ENCODE measurements at places on chromosomes 6 and 20.

GRCh38 chr6:152441902-152442301 lies 195.3 kb downstream of the SYNE1 start:
- no peak overlapping the region for H3K27ac ChIP-seq
- H3K4me1 ChIP-seq, result no peaks in the 10 kb centered on the region
- DNase-seq, result no peak
- peaks cover 48% of the 10 kb centered on the region for H3K36me3 ChIP-seq

GRCh38 chr6:34583461-34583860 lies 27.3 kb upstream of the SPDEF start:
- H3K36me3 ChIP-seq, result no peaks in the 10 kb centered on the region
- no peak overlapping the region for H3K4me3 ChIP-seq
- no peak for DNase-seq
- peaks cover 13% of the 10 kb centered on the region for H3K4me1 ChIP-seq

- H3K36me3 ChIP-seq, result peaks cover 1% of the 10 kb centered on the region
- no peaks in the 10 kb centered on the region for H3K27me3 ChIP-seq
- H3K4me1 ChIP-seq, result no peaks in the 10 kb centered on the region
- H3K4me3 ChIP-seq, result no peak overlapping the region
- DNase-seq, result no peak
- H3K27ac ChIP-seq, result no peak overlapping the region
Observed at GRCh38 chr20:39850821-39851330, 838.2 kb downstream of the MAFB start.

- no peaks in the 10 kb centered on the region for H3K36me3 ChIP-seq
- peaks cover 9% of the 10 kb centered on the region for H3K4me1 ChIP-seq
- H3K27me3 ChIP-seq, result no peaks in the 10 kb centered on the region
- no peak overlapping the region for H3K4me3 ChIP-seq
- no peak for DNase-seq
Observed at GRCh38 chr20:35762461-35762860, 9.4 kb upstream of the PHF20 start.

- no peaks in the 10 kb centered on the region for H3K4me1 ChIP-seq
- H3K36me3 ChIP-seq, result no peaks in the 10 kb centered on the region
- DNase-seq, result no peak
- H3K27me3 ChIP-seq, result no peaks in the 10 kb centered on the region
- H3K27ac ChIP-seq, result no peak overlapping the region
Observed at GRCh38 chr6:145405006-145405551, 330.2 kb downstream of the EPM2A start.
